ENCODE measurements at places on chromosomes 16 and 17. TPM values are rescaled to one million over a fixed set of nuclear protein-coding genes. Genes with fewer than 3 reads are reported as not detected.

DNA sequence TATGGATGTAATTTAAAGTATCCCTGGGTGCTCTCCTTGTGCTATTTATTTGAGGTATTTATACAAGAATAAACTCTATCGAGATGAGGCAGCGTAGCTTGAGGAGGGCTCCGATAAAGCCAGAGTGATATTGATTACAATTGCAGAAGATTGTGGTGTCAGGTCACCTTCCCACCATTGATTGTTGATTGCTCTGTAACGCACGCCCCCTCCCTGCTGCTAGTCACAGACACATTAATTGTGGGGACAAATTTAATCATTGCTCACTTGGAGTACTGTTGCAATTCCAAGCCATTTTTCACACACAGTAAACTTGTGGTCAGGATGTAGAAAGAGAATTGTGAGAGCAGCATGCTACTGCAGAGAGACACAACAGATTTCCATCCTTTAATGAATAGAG is 75.4 kb downstream of the IRX3 start:
- DNase-seq, result no peak
- H3K4me3 ChIP-seq, result no peak overlapping the region
- no peak overlapping the region for H3K27ac ChIP-seq
- no peaks in the 10 kb centered on the region for H3K36me3 ChIP-seq
- no peaks in the 10 kb centered on the region for H3K27me3 ChIP-seq

DNA sequence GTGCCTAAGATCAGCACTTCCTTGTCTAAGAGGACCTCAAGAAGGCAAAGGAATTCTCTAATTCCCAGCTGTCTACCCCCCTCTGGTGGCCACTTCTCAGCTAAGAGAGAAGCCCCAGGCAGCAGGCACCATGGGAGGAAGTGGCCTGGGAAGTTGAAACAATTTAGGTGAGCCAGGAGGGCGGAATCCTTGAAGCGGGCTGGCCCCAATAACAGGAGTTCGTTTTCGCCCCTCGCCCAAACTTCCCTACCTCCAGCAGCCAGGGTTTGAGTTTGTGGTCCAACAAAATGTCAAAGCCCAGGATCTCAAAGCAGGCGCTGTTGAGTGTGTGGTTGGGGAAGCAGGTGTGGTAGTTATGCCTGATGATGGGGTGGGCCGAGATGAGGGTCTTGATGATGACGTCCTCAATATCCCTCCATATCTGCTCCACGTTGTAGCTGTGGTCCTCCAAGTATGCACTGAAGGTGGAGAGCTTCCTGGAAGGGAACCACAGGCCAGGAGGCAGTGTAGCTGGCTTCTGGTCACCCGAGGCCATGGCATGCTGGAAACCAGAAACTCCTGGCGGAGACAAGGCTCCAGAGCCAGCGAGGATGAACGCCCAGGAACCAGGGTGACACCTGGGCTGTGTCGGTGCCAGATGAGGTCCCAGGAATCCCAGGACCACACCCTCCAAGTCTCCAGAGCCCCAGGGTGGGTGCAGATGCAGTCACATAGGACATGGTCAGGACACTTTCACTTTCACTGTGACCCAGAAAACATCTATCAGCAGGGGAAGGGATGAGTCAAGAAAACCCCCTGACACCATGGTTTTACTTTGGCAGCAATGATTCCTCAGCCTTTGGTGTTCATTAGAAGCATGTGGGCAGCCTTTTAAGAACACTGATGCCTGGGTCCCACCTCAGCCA is 25.6 kb downstream of the TTLL6 start:
- peaks cover 5% of the 10 kb centered on the region for H3K4me1 ChIP-seq
- peak; percentile 62 for DNase-seq
- H3K27ac ChIP-seq, result no peak overlapping the region
- H3K36me3 ChIP-seq, result no peaks in the 10 kb centered on the region
- no peaks in the 10 kb centered on the region for H3K27me3 ChIP-seq
- H3K4me3 ChIP-seq, result no peak overlapping the region

DNA sequence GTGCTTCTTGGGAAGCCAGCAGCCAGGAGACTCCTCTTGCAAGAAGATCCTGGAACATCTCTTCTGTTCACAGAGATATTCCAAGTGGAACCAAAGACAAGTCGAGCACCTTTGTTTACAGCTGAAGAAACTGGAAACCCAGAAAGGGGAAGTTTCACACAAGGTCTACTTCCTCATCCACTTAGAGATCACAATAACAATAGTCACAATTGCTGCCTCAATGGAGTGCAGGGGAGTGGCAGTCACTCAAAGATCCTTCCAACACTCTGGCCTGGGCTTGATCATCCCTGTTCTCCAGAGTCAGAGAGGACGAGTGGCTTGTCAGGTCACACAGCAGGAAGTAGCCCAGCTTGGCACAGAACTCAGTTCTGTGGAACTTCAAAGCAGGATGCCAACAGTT is 46.9 kb upstream of the SIAH1 start:
- no peaks in the 10 kb centered on the region for H3K27me3 ChIP-seq
- DNase-seq, result no peak
- no peaks in the 10 kb centered on the region for H3K4me1 ChIP-seq
- H3K27ac ChIP-seq, result no peak overlapping the region
- H3K4me3 ChIP-seq, result no peak overlapping the region

GRCh38 chr16:84334058-84334457 is 34.3 kb upstream of the ATP2C2 start:
- no peaks in the 10 kb centered on the region for H3K27me3 ChIP-seq
- DNase-seq, result no peak
- no peak overlapping the region for H3K27ac ChIP-seq
- no peaks in the 10 kb centered on the region for H3K36me3 ChIP-seq

DNA sequence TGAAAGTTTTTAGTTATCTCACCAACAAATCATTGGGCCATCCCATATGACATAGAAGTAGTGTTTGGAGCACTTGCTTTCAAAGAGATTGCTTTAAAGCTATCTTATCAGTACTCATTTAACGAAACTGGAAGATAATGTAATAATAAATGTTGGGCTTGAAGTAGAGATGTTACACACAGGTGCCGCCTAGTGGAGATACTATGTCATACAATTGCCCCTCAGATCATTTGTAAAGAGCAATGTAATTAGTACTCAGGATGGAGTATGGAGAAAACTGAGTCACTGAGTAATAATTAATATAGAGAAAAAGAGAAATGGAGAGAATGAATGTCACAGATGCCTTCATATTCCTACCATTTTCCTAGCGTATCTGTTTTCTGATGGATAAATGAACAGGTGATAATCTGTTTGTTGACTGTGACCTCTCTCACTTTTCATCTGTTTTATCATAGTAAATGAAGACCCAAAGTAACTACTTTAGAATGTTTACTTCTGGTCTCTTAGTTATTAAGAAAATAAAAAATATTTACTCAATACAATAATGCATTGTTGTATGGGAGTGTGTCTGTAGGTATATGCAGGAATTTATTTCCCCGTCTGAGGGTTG is 80.4 kb downstream of the EFCAB5 start:
- H3K4me3 ChIP-seq, result no peak overlapping the region
- no peak for DNase-seq
- no peak overlapping the region for H3K27ac ChIP-seq
- H3K27me3 ChIP-seq, result no peaks in the 10 kb centered on the region

DNA sequence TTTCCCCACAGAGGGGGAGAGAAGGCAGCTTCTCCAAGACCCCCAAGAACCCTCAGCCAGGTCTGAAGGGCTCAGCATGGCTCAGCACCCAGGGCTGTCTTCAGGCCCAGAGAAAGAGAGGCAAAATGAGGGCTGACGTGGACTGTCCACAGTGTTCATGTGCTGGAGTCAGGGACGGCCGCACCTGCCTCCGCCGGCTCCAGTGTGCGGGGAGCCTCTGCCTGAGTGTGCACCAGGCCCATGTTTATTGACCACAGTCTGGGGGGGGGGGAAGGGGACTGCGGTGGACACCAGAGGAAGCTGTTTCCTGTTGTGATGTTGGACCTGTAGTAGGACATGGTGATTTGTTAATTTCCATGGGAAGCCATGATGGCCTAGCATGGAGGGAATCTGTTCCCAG is 6.9 kb downstream of the MRM1 start:
- H3K27me3 ChIP-seq, result no peaks in the 10 kb centered on the region
- no peak overlapping the region for H3K4me3 ChIP-seq
- no peaks in the 10 kb centered on the region for H3K4me1 ChIP-seq
- no peak for DNase-seq
- H3K36me3 ChIP-seq, result no peaks in the 10 kb centered on the region

DNA sequence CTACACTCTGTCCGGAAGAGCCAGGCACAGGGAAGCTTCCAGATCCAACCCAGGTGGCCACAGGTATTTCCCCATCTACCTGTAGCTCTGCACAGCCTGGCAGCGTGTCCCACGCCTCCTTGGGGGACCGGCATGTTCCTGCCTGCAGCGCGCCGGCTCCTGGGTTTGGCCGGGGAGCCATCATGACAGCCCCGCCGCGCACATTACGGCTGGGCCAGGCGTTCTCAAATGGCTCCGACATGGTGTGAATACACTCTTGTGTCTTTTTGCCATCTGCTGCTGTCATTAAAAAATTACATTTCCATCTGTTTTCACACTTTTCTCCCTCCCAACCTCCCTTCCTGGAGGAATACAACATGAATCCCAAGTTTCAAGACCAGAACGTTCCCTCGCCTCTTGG is 8.0 kb upstream of the GINS2 start:
- no peak for DNase-seq
- H3K27ac ChIP-seq, result no peak overlapping the region
- H3K4me3 ChIP-seq, result no peak overlapping the region
- no peaks in the 10 kb centered on the region for H3K4me1 ChIP-seq
- no peaks in the 10 kb centered on the region for H3K36me3 ChIP-seq
- H3K27me3 ChIP-seq, result no peaks in the 10 kb centered on the region

DNA sequence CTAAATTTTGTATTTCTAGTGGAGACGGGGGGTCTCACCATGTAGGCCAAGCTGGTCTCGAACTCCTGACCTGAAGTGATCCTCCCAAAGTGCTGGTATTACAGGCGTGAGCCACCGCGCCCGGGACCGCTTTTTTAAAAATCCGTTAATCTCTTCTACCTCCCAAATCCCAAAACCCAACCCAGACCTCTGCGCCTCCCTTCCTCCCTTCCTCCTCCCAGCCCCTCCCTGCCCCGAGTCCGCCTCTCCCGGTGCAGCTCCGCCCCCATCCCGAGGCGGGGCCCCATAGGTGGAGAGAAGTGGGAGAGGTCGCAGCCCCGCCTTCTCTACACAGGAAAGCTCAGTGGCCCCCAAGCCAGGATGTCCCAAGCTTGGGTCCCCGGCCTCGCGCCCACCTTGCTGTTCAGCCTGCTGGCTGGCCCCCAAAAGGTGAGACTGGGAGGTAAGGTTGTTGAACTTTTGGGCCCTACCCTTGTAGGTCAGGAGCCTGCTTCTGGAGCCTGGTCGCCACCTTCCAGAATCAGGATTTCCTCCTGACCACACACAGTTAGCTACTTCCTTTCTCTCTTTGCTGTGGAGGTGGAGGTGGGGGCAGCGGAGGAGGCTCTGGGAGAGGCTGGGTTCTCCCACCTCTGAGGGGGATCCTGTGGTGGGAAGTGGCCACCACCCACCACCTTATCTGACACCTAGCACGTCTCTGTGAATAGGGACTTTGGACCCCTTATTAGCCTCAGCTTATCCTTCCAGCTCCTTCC is at the start of gene TMEM92:
Gene TMEM92, plus strand, starts transcription at position 325 of the 755 bp plus-strand sequence. Its CDS starts 36 bp downstream, at position 361.
- H3K4me3 ChIP-seq, result peak within 1 kb of the TSS; percentile 63
- no peaks in the 10 kb centered on the region for H3K36me3 ChIP-seq
- H3K27me3 ChIP-seq, result no peaks in the 10 kb centered on the region

DNA sequence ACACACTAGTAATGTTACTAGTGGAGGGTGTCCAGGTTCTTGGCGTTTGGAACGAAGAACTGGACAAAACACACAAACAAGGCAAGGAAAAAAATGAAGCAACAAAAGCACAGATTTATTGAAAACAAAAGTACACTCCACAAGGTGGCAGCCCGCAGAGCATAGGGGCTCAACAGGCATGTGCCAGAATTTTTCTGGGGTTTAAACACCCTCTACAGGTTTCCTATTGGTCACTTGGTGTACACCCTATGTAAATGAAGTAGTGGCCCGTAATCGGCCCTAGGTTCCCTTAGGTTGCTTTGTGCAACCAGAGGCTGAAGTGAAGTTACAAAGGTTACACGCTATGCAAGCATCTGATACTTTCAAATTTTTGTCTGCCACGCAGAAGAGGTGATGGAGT is 8.1 kb downstream of the OR2C1 start:
- H3K4me3 ChIP-seq, result no peak overlapping the region
- H3K27me3 ChIP-seq, result peaks cover 5% of the 10 kb centered on the region
- H3K4me1 ChIP-seq, result no peaks in the 10 kb centered on the region
- no peak overlapping the region for H3K27ac ChIP-seq

DNA sequence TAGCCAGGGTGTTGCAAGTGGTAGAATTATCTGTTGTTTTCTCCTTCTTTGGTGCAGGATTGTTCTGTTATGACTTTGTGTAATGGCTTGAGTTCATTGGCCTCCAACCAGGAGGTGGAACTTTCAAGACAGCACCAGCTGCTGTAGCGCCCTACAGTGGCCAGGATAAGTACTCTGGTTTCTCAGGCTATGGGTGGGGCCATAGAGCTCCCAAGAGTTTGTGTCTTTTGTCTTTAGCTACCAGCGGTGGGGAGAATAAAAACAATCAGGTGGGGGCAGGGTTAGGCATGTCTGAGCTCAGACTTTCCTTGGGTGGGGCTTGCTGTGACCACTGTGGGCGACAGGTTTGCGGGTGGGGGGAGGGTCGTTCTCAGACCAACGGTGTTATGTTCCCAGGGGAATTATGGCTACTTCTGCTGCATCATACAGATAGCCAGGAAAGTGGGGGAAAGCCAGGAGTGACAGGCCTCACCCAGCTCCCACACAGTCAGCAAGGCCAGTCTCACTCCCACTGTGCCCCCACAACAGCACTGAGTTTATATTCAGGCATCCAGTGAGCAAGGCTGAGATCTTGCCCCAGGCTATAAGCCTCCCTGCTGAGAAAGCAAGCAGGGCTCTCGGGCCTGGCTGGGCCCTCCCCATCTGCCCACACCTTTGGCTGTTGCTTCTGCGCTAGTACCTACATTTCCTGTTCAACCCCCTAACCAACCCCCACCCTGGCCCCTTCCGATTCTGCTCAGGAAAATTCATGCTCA is 15.4 kb downstream of the ABCA10 start:
- peak; percentile 30 for DNase-seq
- no peaks in the 10 kb centered on the region for H3K36me3 ChIP-seq
- no peak overlapping the region for H3K4me3 ChIP-seq
- H3K27me3 ChIP-seq, result no peaks in the 10 kb centered on the region
- no peaks in the 10 kb centered on the region for H3K4me1 ChIP-seq

GRCh38 chr17:72604518-72604917 is 483.7 kb downstream of the SOX9 start:
- no peak for DNase-seq
- no peaks in the 10 kb centered on the region for H3K4me1 ChIP-seq
- H3K27me3 ChIP-seq, result no peaks in the 10 kb centered on the region
- H3K4me3 ChIP-seq, result no peak overlapping the region
- H3K36me3 ChIP-seq, result no peaks in the 10 kb centered on the region

DNA sequence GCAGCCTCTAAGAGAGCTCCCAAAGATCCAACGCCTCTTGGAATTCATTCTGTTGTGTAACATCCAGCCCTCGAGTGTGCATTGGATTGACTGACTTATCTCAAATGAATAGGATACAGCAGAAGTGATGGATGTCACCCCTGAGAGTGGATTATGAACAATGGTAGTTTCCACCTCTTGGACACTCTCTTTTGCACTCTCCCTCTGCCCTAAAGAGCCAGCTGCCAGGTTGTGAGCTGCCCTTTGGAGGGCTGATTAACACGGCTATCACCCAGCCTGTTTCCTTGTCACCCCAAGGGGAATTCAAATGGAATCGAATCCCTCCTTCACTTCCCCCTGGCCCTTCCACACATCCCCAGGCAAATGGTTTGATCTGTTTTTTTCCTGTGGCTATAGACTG is 21.2 kb upstream of the HAPSTR1 start:
- H3K27ac ChIP-seq, result no peak overlapping the region
- no peaks in the 10 kb centered on the region for H3K27me3 ChIP-seq

Gene CHST5
- total RNA-seq, result not detected

Gene SLC25A10
- 13.9 TPM for total RNA-seq

Gene PDP2
- 7.9 TPM for total RNA-seq

Gene CLEC3A
- total RNA-seq, result not detected

Gene CUEDC1
- 21.7 TPM for total RNA-seq
